ENCODE measurements at places on chromosomes 16 and 17.

GRCh38 chr17:41518789-41519449 lies at the start of gene KRT15:
TSS of gene KRT15 (minus strand) at chr17:41518890. CDS start at chr17:41518827, 63 bp downstream.
- DNase-seq, result no peak

- DNase-seq, result no peak
These were observed 50.0 kb downstream of the DNAH2 start for GRCh38 chr17:7767405-7768021.

DNA sequence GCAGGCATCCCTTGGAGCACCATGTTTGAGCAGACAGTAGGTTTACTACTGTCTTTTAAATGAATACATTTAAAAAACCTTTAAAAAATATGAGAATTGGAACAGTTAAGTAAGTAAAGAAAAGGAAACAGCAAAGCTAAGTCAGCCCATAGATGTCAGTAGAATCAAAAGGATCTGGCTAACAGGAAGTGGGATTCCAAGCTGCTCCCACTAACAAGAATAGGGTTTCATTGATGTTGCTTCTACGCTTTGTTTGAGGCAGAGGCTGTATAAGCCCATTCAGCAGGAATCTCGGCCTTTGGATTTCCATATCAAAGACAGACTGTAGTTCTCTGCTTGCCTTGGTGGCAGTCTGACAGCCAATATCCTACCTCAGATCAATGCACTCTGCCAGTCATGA lies 122.9 kb upstream of the ELAC2 start:
- DNase-seq, result peak; percentile 67

DNA sequence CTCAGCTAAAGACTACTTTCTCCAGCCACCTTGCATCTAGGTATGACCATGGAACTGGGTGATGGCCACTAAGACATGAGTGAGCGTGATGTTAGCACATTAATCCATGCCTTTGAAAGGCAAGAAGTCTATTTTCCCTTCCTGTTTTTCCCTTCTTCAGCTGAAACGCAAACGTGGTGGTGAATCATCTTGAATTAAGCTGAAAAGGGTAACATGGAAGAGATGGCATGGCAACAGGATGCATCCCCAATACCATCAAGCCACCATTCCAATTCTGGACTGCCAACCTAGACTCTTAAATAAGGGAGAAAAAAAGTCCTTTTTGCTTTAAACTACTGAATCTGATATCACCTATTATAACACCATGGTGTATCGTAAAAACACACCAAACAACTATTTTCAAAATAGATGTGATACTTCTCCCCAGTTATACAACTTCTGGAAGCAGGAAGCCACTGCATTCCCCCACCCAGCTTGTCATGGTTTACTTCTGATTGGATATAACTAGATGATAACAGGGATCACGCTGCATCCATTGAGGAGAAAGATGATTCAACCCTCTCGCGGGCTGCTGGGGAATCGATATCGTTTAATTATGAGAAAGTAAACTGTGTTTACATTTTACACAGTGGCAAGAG lies 368.6 kb downstream of the CDH13 start:
- no peak for DNase-seq

DNA sequence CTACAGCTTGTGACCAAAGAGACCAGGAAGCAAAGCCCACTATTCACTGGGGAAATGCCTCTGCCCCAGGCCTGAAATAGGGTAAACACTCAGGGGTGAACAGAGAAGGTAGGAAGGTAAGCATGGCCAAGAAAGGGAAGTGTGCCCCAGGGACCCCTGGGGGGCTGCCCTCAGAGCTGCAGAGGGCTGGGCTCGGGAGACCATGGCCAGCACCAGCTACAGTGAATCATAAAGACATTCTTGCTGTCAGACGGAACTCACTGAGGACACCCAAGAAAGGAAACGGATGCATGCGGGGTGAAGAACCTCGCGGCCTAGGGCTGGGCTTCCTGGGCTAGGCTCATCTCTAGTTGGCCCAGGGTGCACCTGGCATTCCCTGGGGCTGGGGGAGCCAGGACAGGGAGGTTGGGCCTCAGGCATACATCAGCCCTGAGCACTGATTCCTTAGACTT lies 9.6 kb downstream of the HIC1 start:
- peak; percentile 54 for DNase-seq

GRCh38 chr17:70604854-70605253 lies 435.5 kb downstream of the KCNJ2 start:
- no peak for DNase-seq

- no peak for DNase-seq
These were observed 1.4 kb upstream of the HOXB1 start for GRCh38 chr17:48532261-48532660.

DNA sequence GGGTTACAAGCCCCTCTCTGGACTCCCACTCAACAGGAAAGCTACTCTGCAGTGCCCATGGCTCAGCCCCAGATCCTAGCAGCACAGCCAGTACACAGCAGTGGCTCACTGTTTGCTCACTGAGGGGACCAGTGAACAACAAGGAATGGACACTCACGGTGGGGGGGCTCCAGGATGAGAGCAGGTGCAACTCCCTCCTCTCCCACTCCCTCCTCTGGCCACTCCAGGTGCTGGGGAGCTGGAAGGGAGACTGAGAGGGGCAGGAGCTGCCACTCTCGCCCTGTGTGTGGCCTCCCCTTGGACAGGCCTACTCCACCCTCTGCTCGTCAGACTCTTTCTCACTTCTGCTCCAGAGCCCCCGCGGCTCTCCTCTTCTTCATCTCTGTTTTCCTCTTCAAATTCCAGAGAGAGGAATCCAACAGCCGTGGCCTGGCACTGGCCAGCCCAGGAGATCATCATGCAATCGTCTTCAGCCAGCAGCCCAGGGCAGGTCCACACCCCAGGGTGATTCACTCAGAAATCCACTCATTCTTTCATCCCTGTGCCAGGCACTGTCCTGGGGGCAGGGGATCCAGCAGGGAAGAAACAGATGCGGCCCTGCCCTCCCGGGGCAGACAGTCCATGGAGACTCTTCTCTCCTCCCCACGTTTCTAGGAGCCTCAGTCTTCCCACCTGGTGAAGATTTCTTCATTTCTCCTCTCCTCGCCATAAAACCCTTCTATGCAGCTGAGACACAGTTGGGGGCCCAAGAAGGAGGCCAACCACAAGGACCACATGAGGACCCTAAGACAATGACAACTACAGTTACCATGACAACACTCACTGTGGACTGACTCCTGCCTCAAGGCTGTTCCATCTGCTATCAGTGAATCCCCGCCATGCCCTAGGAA lies 30.7 kb downstream of the CFAP20 start:
- DNase-seq, result peak; percentile 16

- DNase-seq, result no peak
These were observed 1141.1 kb downstream of the CDH11 start for GRCh38 chr16:63980763-63981162.

DNA sequence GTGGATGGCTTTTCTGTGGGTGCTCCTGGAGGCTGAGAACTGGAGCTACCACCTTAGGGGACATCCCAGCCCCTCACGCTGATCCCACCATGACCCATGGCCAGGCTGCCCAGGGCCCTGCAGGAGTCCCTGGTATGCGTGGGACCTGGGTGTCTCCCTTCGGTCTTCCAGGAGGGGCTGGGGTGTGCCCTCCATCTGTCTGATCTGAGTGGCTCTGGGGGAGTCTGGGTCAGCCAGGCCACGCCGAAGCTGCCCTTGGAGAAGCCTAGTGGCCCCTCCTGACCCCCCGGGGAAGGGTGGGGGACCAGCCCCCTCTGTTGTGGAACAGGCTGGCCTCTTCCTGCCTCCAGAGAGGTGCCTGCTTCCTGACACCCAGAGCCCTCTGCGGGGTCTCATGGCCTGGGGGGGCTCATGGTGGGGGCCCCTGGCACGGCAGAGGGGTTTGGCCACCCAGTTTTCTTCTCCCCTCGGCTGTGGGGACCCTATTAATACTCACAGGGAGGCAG lies 10.7 kb downstream of the BAIAP2 start:
- DNase-seq, result no peak

GRCh38 chr17:29885031-29885640 lies 44.9 kb downstream of the SSH2 start:
- no peak for DNase-seq

DNA sequence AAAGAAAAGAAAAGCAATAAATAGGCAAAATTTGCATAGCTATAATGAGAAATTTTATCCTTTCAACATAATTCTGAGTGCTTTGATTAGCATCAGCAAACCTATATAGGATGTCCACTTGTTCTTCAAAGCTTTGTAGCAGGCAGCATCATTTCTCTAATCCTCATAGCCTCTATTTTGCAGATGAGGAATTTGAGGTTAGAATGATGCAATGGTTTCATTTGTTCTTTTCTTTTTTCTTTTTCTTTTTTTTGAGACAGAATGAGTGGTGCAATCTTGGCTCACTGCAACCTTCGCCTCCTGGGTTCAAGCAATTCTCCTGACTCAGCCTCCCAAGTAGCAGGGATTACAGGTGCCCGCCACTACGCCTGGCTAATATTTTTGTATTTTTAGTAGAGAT lies 594.4 kb downstream of the TOX3 start:
- DNase-seq, result no peak

DNA sequence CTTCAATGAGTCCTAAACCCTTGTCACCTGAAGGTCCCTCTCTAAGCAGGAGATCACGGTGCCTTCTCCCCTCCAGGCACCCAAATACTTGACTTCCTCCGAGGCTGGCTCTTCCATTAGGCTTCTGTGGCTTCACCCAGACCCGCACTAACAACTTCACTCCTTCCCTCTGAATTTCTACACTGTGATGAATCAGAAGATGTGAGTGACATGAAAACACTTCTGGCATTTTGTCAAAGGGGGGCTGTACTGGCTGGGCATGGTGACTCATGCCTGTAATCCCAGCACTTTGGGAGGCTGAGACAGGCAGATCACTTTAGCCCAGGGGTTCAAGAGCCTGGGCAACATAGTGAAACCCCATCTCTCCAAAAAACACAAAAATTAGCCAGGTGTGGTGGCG lies 72.6 kb upstream of the CNEP1R1 start:
- peak; percentile 64 for DNase-seq

GRCh38 chr17:67467500-67468455 lies 90.7 kb downstream of the PITPNC1 start:
- DNase-seq, result peak; percentile 18

All from fibroblast of skin of abdomen (primary cell).